Activated CD8-positive, alpha-beta memory T cell treated with anti-CD3 and anti-CD28 coated beads for 24 hours (primary cell): ENCODE measurements at places on chromosomes 11 and 22.

GRCh38 chr11:26283852-26284408, 48.0 kb upstream of the ANO3 start:
- DNase-seq: no peak

DNA sequence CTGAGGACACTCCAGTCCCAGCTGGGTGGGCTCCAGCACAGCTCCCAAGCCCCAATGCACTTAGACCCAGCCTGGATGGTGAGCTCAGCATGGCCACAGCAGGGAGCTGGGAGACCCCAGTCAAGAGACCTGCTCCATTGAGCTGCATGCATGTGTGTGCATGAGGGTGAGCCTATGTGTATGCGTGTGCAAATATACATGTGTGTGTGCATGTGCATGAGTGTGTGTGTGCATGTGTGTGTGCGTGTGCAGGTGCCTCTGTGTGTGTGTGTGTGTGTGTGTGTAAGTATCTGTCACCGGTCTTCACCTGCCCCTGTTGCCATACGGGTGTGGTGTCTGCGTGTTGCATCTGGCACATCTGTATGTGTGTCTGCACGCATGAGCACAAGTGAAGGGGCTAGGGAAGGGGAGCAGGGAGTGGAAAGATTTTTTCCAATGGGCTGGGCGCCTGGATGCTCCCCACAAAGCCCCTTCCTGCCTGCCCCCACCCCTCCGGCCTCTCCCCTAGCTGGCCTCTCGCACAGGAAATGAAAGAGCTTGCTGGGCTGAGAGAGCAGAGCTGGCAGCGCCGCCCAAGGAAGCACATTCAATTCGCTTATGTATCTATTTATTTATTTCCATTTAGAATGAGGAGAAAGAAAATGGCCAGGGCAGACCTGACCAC, 4.1 kb downstream of the TSPAN32 start:
- peak; percentile 77 for DNase-seq

DNA sequence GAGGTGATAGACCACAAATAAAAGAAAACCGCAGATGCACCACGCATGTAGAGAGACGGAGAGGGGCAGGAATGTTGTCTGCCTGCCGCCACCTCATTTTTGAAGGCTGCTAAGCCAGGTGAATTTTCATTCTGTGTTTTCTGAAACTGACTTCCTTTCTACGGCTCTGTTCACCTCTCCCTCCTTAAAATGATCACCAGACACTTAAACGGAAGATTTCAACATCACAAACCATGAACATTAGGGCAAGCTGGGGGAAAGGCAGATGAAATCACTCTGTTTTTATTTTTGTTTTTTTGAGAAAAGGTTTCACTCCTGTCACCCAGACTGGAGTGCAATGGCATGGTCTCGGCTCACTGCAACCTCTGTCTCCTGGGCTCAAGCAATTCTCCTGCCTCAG, 232.4 kb downstream of the MIAT start:
- no peak for DNase-seq

DNA sequence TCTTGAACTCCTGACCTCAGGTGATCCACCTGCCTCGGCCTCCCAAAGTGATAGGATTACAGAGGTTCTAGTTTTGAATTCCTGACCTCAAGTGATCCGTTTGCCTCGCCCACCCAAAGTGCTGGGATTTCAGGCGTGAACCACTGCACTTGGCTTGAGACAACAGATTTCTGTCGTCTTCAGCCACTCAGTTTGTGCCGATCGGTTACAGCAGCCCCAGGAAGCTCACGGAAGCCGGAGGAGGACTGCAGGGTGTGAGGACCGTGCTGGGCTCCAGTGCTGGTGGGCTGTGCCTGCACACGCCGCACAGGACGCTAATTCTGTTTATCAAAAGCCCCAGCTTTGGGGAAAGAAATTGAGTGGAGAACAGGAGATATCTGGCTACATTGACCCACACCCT, 82.0 kb downstream of the CELSR1 start:
- no peak for DNase-seq

- DNase-seq: no peak
Measured at GRCh38 chr11:118804094-118804493, 13.1 kb upstream of the DDX6 start.
